Activated CD8-positive, alpha-beta T cell treated with anti-CD3 and anti-CD28 coated beads, Interleukin-2, amount 10 ng/mL, durations not matched to agents 7 days and 5 days (primary cell): ENCODE measurements at places on chromosomes 4 and X.

GRCh38 chr4:165774326-165774725, 98.7 kb upstream of the TLL1 start:
- no peak for DNase-seq

DNA sequence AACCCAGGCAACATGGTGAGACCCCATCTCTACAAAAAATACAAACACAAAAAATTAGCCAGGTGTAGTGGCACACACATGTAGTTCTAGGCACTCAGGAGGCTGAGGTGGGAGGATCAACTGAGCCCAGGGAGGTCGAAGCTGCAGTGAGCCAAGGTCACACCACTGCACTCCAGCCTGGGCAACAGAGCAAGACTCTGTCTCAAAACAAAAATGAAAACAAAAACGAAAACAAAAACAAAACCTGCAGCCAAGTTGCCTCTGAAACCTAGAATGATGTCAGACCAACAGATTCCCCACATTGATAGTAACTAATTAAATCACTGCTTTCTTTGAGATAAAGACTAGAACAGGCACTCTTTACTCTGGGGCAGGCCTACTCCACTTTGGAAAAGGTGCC, 104.5 kb downstream of the AMELX start:
- no peak for DNase-seq

DNA sequence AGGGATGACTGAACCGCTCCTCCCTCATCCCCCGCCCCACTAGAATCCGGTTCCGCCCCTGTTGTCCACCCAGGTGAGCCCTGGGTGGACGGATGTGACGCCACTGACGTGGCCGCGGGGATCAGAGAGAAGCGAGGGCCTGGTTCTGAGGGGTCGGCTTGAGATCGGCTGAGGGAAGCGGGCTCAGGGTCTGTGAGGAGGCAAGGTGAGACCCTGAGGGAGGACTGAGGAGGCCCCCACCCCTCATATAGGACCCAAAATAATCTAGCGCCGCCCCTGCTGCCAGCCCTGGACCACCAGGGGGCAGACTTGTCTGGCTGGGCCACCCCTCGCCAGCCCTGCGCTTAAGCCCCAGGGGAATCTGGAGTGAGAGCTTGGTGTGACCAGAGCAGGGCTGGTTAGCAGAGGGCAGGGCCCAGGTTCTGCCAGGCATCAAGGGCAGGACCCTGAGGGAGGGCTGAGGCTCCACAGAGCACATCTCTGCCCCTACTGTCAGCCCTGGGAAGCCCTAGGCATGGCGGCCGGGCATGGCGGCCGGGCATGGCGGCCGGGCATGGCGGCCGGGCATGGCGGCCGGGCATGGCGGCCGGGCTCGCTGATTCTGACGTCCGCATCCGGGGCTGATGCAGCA, at the start of gene MAGEA8:
MAGEA8 (plus strand) TSS at position 103 of the 631 bp plus-strand sequence. CDS start 3,090 bp downstream, outside the sequence.
- DNase-seq, result no peak

DNA sequence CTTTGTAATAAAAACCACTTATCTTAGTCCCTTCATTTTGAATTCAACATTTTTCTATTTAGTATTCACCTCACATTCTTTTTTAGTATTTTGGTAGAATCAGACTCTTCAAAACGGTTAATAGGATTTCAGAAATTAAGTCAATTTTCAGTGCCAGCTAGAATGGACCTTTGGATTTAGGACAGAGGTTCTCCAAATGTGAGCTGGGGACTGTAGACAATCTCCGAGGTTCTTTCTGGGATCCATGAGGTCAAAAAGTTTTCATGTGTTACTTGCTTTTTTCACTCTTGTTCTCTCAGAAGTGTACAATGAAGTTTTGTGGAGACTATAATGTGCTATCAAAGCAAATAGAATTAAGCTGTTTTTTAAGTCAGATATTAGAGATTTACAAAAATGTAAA, 2.3 kb upstream of the UGDH start:
- no peak for DNase-seq

- DNase-seq, result peak; percentile 24
Measured at GRCh38 chr4:152643153-152644035, 36.4 kb downstream of the TMEM154 start.

DNA sequence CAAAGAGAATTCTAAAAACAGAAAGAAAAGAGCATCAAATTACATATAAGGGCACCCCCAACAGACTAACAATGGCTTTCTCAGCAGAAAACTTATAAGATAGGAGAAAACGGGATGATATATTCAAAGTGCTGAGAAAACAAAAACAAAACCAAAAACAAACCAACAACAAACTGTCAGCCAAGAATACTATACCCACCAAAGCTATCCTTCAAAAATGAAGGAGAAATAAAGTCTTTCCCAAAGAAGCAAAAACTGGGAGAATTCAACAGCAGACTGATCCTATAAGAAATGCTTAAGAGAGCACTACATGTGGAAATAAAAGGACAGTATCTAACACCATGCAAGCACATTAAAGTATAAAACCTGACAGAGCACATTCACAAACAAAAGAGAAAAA, 168.6 kb downstream of the NEK1 start:
- no peak for DNase-seq

- no peak for DNase-seq
Measured at GRCh38 chr4:46386570-46386969, 3.4 kb downstream of the GABRA2 start.

DNA sequence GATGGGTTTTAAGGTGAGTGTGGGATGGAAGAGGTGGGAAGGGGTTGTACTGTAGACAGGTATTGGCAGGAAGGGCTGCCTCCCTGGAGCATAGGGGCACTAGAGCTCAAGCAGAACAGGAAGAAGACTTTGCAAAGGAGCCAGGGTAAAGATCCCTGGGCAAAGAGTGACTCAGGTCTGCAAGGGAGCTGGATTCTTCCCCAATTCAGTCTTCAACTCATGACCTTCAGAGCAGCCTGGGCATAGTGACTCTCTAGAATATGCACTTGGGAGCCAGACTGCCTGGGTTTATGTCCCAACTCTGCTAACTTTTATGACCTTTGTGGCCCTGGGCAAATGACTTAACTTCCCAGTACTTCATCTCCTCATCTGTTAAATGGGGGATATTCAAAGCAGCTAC, 4.0 kb downstream of the LONRF3 start:
- DNase-seq, result no peak

GRCh38 chrX:110373310-110373709, 14.7 kb downstream of the RTL9 start:
- no peak for DNase-seq

DNA sequence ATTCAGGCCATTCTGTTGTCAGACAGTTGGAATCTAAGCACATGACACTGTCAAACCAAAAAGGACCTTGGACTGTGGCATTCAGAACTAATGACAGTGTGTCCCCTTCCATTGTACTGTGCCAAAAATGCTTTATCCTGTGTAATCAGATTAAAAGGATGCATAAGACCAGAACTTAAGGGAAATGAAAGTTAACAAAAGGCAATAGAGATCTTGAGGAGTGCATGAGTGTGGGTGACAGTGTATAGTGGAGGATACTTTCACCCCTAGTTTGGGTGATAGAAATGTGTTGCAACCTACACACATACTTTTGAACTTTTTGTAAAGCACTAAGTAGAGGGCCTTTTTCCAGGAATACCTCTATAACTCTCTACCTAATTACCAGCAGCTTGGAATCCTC, 4.5 kb downstream of the CYSLTR1 start:
- DNase-seq, result no peak

- no peak for DNase-seq
Measured at GRCh38 chr4:170386511-170386910, 296.8 kb upstream of the AADAT start.

GRCh38 chr4:42654631-42655268, 2.2 kb downstream of the ATP8A1 start:
- no peak for DNase-seq

GRCh38 chr4:156799121-156799589, 172.4 kb downstream of the PDGFC start:
- no peak for DNase-seq

DNA sequence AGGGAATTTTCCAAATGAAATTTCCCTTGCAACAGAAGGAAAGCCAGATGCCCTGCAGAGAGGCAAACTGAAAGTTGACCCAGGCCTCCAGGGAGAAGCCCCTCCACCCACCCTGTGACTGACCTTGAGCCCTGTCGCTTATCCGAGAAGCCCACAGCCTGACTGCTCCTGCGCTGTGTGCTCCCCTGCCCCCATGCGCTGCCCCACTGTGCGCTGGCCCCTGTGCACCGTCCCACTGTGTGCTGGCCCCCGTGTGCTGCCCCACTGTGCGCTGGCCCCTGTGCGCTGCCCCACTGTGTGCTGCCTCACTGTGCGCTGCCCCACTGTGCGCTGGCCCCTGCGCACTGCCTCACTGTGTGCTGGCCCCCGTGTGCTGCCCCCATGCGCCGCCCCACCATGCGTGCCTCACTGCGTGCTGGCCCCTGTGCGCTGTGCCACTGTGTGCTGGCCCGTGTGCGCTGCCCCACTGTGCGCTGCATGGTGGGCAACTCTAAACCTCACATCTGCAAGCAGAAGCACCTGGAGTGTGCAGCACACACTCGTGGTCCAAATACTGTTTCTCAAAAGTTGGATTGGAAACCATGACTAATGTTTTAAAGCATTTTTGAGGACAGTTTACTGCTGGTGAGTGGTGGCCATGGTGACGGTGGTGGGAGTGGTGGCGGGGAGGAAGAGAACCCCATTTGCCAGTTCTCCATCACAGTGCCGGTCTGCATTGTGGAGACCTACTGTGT, 8.3 kb upstream of the GRPEL1 start:
- DNase-seq, result no peak

DNA sequence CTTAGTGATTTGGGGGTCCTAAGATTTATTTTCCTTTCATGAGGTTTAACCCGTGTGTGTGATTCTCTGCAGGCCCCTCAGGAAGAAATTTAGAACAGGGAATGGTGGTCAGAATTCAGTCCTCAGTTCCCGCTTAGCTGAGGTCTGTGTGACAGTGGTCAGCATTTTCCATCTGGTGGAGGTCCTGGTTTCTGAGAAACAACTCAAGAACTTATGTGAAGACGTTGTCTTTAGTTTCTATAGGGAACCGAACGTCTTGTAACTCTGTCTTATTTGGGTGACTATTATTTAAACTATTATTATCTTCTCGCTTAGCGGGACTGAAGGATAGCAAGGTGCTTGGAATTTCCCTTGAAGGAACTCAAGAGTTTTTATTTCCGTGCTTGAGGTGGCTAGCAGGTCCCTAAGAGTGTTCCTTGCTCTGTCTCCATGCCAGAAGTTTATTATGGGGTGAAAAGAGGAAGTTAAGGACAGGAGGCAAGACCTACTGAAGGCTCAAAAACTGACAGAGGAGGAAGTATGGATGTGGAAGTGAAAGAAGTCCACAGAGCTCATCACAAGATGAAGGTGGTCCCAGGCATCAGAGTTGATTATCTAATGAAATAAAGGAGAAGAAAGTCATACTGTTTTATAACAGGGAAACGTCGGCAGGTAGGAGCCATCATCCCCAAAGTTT, 9.4 kb downstream of the MGST2 start:
- no peak for DNase-seq

DNA sequence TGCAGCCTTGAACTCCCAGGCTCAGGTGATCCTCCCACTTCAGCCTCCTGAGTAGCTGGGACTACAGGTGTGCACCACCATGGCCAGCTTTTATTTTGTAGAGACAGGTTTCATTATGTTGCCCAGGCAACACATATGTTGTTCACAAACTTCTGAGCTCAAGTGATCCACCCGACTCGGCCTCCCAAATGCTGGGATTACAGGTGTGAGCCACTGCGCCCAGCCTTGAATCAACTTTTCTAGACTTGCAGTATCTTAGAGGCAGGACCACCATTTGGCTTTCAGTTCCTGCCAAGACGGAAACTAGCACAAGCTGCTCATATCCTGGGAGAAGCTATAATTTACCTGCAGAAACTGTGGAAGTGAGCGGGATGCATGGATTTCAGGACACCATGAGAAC, 19.9 kb downstream of the NAT8L start:
- DNase-seq, result no peak

GRCh38 chr4:33482773-33483172, 2761.5 kb downstream of the ARAP2 start:
- DNase-seq, result no peak

- no peak for DNase-seq
Measured at GRCh38 chr4:7938266-7938608, 1.4 kb downstream of the AFAP1 start.

DNA sequence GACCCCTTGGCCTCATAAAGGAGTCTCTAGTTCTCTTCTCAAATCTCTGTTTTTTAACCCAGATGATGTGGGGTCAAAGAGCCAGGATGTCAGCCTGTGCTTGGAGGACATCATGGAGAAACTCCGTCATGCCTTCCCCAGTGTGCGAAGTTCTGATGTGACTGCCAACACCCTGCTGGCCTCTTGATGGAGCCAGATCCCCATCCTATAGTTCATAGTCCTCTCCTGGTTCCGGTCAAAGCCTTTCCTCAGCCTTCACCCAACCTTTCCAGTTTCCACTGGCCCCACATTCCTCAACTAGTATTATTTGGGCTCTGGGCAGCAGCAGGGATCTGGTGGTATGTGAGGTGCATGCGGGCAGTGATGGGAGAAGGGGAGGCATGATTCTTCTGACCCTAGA, 30.7 kb downstream of the TAF7L start:
- no peak for DNase-seq

DNA sequence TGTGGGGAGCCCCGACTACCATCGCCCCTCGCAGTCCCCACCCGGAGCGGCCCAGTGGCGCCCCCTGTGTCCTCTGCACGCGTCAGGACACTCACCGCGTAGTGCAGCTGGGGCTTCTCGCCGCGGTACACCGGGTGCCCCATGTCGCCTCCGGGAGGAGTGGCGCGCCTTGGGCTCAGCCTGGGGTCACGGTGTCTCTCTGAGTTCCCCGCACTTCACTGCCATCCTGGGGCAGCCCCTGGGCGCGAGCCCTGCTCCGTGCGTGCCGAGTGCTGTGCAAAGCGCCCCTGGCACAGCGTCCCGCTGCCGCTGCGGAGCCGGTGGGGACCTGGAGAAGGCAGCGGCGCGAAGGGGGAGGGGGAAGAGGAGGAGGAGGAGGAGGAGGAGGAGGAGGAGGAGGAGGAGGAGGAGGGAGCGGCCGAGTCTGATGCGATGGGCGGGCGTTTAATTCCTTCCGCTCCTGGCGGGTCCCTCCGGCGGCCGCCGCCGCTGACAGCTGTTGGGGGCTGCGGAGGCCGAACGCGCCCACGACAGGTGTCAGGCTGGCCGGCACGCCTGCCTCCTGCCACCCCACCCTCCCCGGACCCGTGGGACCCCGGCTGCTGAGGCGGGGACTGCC, 134.3 kb downstream of the AMELX start:
- no peak for DNase-seq

DNA sequence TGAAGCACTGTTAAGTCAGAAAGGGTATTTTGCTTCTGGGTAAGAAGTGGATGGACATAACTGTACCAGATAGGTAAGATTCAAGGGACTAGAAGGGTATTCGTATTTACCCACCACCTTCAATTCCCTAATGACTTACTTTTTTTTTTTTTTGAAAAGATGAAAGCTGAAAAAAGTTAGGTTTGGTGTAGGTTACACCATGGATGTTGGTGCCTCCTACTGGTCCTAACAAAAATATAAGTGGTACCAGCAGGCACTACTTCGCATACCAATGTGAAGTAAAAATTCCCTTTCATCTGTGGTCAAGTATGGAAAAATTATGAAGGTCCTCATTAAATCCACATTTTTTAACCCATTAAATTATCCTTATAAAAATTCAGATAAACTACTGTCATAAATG, 7.2 kb downstream of the ANKRD17 start:
- DNase-seq, result no peak
